ENCODE measurements at places on chromosomes 13 and 19.

- no peak for DNase-seq
Observed at GRCh38 chr19:14161305-14161704, 24.9 kb upstream of the ASF1B start.

GRCh38 chr19:47020132-47020805 is 632 bp downstream of the NPAS1 start:
- DNase-seq = no peak

GRCh38 chr19:9175326-9175725 is 3.5 kb upstream of the OR7D2 start:
- DNase-seq = no peak

GRCh38 chr19:246551-246950 is 44.7 kb downstream of the PLPP2 start:
- DNase-seq = peak; percentile 60

DNA sequence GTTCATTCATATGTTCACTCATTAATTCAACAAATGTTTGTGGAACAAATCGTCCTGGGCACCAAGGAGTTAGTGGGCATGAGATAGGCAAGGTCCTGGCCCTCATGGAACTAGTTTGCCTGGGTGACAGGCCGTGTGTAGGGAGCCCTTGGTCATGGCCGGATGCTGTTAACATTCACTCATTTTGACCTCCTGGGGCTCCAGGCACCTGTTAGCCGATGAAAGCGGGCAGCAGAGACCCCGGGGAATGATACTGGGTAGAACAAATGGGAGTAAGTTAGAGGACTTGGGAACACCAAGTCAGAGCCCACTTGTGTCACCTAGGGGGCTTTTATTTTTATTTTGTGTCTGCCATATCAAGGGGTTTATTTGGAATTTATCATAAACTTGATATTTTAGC is 6.6 kb downstream of the MED25 start:
- DNase-seq = no peak

GRCh38 chr13:59542303-59542702 is 621.4 kb downstream of the DIAPH3 start:
- DNase-seq = no peak

- peak; percentile 21 for DNase-seq
Observed at GRCh38 chr13:48429886-48430285, 17.0 kb upstream of the LPAR6 start.

DNA sequence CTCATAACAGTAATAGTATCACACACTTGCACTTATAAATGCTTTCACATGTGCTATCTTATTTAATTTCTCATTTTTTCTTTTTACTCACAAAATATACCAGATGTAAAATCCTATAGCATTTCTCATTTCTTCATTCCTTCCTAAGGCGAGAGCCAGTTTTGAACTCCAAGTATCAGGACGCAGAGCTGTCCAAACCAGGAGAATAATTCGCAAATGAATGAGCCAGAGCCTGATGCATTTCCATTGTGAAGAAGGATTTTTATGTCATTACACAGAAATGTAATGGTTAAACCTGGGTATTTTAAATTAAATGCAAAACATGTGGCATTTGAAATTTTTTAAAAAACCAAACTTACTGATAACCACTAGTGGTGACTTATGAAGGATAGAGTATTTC is 244.3 kb downstream of the RGCC start:
- no peak for DNase-seq

DNA sequence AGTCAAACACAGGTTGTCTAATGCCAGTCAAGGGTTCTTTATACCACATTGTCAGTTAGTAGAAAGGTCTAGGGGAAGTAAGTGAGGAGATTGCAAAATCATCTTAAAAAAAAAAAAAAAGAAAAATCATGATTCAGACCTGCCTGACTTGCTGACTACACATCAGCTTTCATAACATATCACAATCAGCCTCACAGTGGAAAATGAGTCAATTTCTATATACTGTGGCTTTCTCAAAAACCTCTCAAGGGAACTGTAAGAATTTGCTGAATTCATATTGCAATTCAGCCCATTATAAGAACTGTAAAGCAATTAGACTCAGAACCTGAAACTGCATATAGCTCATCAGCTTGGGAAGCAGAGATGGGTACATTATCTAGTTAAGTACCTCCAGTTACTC is 75.3 kb upstream of the GPC6 start:
- DNase-seq = no peak

DNA sequence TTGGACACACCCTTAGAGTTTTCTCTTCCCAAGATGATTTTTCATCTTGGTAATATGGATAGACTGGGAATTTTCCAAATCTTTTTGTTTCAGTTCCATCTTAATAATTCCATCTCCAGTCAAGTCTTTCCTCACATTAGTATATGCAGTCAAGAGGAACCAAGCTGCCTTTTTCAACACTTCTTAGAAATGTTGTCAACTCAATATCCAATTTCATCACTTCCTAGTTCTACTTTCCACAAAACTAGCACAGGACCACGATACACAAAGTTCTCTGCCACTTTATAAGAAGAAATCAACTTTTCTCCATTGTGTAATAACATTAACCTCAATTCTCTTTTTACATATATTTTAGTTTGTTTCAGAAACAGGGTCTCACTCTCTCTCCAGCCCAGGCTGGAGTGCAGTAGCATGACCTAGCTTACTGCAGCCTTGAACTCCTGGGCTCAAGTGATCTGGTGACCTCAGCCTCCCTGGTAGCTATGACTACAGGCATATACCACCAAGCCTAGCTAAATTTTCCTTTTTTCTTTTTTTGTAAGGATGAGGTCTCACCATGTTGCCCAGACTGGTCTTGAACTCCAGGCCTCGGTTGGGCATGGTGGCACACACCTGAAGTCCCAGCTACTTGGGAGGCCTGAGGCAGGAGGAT is 15.5 kb downstream of the ZNF443 start:
- no peak for DNase-seq

GRCh38 chr19:51586103-51586728 is 15.1 kb downstream of the ZNF175 start:
- DNase-seq = no peak

- DNase-seq = no peak
Observed at GRCh38 chr19:14476673-14477401, 1.7 kb upstream of the PTGER1 start.

DNA sequence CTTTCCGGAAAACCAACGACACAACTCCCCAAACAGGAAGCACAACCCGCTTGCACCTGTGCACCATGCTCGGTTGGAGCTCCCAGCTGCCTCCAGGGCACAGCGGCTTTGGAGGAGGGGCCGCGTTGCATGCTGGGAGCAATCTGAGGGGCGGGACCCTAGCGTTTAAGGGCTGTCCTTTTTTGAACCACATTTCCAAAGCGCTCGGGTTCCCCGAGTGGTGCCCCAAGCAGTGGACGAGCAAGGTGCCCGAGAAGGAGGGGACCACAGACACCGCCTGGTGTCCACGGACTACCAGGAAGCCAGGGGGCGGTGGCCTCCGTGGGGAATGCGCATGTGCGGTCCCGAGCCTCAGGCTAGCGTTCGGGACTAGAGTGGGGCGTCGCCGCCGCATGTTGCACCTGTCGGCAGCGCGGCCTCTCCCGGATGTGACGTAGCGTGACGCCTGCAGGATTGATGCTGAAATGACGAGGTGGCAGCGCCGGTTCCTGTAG is 11.9 kb upstream of the ZNF57 start:
- peak; percentile 83 for DNase-seq

GRCh38 chr19:57664269-57665127 is 4.2 kb upstream of the ZSCAN4 start:
- no peak for DNase-seq

- DNase-seq = peak; percentile 46
Observed at GRCh38 chr13:97574926-97575325, 141.0 kb downstream of the RAP2A start.

GRCh38 chr13:42656161-42656560 is 82.2 kb downstream of the TNFSF11 start:
- peak; percentile 23 for DNase-seq

DNA sequence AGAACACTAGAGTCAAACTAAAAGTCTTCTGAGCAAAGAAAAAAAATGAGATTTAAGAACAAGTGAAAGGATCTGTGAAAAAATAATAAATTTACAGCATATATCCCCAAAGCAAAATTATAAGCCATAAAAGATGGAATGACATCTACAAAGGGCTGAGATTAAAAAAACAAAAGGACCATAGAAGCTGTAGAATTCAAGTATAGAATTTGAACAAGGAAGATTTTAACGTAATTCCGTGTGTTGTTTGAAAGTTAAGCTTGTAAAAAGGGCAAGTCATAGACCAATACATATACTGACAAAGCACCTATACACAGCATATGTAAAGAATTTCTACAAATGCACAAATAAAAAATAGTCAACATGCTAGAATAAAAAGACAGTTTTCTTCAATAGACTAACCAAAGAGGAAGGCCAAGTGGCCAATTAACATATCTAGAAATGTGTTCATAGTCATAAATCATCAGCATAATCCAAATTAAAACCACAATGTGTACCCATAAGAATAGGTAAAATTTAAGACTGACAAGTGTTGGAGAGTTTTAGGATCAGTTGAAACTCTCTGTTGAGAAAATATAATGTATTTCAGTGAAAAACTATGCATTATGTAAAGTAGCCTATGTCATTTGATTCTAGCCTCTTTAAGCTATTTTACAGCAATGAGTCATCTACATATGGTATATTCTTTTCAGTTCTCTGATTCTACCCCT is 674.9 kb downstream of the OLFM4 start:
- DNase-seq = no peak

DNA sequence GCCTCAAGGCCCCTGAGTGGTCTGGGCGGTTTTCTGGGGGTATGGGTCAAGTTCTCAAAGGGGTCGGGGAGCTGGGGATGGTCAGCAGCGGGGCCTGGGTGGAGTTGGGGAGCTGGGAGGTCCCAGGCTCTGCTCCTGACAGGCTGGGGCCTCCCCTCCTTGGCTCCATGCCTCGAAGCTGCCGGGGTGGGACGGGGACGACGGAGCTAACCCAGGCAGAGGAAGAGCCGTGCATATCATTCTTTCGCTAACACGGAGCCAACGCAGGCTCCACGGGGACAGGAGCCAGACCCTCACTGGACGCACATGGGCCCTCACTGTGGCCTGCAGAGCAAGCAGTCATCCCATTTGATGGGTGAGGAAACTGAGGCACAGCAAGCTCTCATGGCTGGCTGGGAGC is 25.8 kb upstream of the CACTIN start:
- no peak for DNase-seq

DNA sequence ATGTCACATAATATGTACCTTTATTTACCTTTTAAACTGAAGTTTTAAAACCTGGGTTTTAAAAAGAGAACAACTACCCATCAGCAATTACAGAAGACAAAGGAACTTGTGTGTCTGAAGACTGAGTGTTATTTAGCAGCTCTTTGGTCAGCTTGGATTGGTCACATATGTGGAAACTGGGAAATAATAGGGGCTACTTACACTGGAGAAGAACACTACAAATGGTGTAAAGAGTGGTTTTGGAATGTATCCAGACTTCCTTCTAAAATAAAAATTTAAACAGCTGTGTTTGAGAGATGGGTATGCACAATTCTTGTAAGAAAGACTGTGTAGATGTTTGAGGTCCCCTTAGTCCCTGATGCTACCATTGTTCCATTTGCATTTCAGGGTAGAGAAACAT is 13.3 kb downstream of the TNFRSF19 start:
- no peak for DNase-seq
